T-helper 2 cell treated with Interferon-gamma antibody and Interleukin-4, amounts not matched to agents 100 ng/mL and 5 ng/mL, for 36 hours (primary cell): ENCODE measurements at places on chromosomes 4 and X. TPM values are rescaled to one million over a fixed set of nuclear protein-coding genes. Genes with fewer than 3 reads are reported as not detected.

The CAMK2D gene
- total RNA-seq: 30.2 and 30.8 TPM in 2 replicates

The UNC5C gene
- not detected in 2 replicates for total RNA-seq

The LDB2 gene
- total RNA-seq: not detected in 2 replicates

The HNRNPH2 gene
- total RNA-seq: 41.5 and 42.2 TPM in 2 replicates
